ENCODE measurements at places on chromosomes 2 and 18.

- DNase-seq, result peak; percentile 41
Measured at GRCh38 chr2:54665436-54665856, 58.0 kb upstream of the EML6 start.

DNA sequence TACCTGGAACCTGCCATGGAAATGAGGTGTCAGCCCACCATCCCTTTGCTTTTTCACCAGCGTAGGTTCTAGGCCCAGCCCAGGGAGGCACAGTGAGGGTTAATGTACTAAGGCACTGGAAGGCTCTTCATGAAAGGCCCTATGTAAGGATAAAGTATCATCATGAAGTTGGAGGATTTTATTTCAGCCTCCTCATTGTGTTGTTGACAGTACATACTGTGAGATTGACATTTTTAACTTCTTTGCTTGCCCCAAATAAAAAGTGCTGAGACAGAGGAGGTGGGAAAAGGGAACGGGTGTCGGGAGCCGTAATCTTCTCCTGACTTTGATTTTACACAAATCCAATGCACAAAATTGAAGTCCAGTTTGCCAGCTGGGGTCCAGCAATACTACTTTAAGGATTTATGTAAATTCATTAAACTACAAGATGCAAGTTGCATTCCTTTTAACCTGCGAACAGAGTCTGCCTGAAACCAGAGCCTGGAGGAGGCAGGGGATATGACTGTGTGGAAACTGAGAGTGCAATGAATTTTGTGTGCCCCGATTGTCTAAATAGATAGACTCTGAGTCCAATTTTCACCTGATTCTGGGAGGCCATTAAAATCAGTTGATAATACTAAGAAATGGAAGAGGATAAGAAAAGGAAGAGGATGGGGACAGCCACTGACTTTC is 5.4 kb upstream of the NCKAP5 start:
- no peak for DNase-seq

GRCh38 chr2:127079358-127079920 is 27.5 kb downstream of the BIN1 start:
- no peak for DNase-seq

DNA sequence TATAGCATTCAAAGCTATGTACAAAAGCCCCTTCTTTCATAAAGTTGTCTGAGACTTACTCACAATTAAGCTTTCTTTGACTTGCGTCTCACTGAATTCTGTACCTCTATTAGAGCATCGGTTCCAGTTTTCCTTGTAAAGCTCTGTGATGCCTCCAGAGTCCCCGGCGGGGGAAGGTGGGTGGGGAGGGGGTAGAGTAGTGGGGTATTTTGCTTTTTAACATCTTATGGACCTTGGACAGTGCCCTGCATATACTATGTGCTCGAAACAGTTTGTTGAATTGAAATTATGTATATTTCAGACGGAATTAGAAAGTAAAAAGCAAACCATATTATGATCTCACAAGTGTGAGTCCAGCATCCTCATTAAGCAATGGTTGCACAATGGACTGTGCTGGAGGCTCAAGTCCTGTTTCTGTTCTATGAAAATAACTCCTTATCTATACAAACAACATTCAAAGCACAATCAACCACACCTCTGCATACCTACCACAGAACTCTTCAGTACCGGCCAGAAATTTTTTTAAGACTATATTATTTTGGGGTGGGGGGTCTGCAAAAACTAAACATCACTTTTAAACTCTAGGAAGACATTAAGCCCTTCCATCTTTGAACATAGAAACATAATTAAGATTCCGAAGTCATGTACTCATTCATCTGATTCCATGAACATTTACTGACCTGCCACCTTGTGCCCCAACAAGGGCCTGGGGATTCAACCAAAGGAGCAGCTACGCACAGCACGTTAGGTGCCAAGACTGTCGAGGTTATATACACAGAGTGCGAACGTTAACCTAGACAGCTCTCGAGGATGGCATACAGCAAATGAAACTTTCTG is 908 bp downstream of the STAT1 start:
- DNase-seq, result peak; percentile 37

- DNase-seq, result no peak
Measured at GRCh38 chr2:183867206-183867605, 731.1 kb upstream of the ZNF804A start.

- no peak for DNase-seq
Measured at GRCh38 chr2:196914867-196915460, 11.5 kb downstream of the PGAP1 start.

GRCh38 chr2:241092677-241093076 is 9.4 kb downstream of the MTERF4 start:
- no peak for DNase-seq

DNA sequence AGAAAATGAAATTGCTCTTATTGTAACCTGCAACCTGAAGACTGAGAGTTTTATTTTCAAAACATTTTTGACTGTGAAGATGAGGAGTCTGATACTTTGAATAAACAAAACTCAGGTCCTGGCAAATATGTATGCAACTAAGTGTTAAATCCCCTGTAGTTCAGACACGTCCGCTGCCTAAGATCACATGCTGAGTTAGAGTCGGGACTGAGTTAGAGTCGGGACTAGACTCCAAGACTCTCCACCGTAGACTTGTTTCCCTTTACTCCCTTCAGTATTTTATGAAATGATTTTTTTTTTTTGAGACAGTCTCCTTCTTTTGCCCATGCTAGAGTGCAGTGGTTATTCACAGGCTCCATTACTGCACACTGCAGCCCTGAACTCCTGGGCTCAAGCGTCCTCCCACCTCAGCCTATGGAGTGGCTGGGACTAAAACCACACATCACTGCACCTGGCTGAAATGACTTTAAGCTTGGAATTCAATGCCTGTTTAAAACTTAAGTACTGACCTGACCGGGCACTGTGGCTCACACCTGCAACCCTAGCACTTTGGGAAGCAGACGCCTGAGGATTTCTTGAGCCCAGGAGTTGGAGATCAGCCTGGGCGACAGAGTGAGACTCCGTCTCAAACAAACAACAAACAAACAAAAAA is 28.0 kb upstream of the PMAIP1 start:
- no peak for DNase-seq

DNA sequence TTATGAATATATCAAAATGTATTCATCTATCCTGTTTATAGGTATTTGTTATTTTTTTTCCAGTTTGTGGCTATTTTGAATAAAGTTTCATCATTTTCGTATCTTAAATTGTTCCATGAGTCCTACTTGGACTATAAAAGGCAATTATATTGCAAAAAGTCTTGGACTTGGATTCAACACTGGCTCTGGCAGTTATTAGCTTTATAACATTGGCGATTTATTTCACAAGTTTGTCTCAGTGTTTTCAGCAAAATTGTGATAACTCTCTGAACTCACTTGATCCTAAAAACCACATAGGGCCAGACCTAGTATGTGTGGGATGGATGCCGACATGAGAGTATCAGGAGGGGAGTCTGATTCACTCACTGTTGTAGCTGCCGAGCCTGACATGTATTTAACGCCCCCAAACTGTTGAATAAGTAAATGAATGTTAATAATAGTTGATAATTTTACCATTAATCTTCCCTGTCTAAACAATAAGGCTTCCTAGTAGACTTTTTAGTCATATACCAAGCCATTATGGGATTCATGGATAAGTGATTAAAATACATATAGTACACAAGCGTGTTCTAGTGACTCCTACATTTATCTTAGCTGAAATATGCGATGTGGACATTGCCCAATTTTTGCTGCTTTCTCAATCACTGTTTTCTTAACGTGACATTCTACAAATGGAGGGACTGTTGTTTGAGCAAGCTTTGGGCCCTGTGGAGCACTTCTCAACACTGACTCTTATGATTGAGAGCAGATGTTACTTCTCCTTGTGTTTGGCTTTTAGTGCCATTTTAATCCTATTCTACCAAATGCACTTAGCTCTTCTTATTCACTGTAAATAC is 907.6 kb downstream of the EPHA4 start:
- no peak for DNase-seq

- DNase-seq, result no peak
Measured at GRCh38 chr2:70965506-70965905, 12.9 kb upstream of the ANKRD53 start.

All from D341Med (cell line).